ENCODE measurements at places on chromosomes 1 and 21.
A peak's percentile ranks its signal among the peaks of the same experiment; 100 is the strongest.

DNA sequence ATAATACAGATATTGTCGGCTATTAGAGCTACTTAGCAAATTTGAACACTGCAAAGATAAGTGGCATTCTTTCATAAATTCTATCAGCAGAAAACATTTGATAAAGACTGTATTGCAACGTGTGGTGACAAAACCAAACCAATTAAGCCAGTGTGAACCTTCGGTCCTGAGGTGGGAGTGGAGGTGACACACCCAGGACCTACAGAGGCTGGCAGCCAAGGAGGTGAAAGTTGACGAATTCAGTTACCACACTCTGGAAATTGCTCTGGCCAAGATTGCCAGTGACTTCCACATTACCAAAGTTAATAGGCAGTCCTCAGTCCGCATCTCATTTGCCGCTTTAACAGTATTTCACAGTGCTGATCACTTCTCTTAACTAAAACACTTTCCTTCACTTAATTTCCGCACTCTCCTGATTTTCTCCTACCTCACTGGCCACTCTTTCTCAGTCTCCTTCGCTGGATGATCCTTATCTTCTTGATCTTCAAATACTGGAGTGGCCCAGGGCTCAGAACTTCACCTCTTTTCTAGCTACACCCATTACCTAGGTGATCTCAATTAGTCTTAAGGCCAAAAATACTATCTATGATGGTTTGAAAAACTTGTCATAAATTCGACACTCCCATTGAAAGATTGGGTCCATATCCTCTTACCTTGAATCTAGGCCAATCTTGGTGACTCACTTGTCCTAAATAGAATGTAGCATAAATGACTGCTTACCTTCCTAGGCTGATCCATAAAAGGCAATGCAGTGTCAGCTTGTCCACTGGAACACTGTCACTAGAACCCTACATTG is 5.1 kb upstream of the CDC42BPA start:
- DNase-seq = no peak

DNA sequence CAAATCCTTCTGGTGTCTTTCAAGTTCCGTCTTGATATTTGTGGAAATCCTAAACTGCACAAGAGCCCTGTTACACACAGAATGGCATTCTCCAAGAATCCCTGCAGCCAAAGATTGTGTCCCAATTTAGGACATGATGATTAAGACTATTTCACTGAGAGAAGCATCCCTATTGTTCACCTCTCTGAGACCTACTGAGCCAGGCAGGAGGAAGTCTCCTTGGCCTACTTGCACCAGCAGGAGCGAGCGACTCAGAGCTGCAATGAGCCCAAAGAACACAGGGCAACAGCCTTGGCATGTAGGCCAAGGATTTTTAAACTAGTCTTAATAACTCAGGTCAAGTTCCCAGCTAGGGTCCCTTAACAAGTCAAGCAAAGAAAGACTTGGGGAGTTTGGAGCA is 79.4 kb upstream of the RUNX1 start:
- DNase-seq = no peak

GRCh38 chr1:41278076-41278475 is 36.0 kb upstream of the SCMH1 start:
- DNase-seq = no peak

DNA sequence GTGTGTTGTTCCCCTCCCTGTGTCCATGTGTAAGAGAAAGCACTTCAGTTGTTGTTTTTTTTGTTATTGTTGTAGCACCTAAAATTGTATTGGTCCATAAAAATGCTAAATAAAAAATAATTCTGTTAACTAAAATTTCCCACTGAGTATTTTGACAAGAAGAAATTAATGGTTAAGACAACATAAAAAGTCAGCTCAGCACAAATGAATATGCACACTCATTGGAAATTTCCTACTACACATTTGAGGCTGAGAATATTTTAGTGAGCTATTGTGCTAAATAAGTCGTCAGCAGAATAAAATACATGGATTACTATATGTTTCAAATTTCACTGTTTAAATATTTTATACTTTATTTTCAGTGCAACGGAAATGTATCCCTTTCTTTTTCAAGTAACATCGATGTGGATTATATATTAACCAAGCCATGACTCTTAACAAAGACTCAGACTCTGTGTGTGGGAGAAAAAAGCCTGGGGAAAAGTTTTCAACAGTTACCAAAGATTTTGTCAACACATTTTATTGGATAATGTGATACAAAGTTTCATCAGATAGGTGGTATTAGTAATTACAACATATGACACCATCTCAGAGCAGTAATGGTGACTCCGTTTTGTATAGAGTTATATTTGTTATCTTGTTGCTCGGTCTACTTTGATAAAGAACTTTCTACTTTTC is 63.4 kb downstream of the LYPLAL1 start:
- no peak for DNase-seq

GRCh38 chr1:44408632-44409602 is 3.9 kb downstream of the RNF220 start:
- DNase-seq = no peak

DNA sequence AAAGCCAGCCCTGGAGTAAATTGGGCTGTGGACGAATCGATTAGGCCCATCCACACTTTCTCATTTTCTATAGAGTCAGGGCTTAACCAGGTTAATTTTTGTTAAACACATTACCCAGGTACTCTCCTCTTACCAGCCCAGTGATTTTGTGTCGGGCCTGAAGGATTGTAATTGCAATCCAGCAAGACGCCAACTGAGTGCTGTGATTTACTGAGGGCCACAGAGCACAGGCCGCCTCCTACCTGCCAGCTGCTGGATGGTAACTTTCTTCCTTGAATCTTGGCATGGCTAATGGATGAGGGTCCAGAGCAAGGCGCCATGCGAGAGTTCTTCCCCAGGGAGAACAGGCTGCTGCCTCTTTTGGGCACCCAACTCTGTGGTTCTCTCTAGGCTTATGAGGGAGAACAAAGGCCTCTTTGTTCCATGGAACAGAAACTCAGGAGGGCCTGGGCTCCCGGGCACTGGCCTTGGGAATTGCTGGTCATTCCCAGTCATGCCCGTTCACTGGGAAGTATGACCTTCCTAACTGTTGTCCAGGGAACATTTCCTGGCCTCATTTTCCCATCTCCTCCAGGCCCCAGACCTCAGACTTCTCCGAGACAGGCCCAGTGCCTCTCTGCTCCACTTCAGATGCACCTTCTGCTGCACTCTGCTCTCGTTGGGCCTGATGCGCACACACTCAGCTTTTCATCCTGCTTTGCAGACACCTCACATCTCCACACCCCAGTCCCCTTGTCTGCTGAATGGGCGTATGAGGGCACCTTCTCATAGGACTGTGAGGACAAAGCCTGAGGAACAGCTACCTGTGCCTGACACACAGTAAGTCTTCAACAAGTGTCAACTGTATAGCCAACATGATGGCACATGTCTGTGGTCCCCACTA is 57.3 kb downstream of the SYF2 start:
- DNase-seq = no peak

- DNase-seq = no peak
Observed at GRCh38 chr1:94651076-94651475, 109.5 kb upstream of the F3 start.

DNA sequence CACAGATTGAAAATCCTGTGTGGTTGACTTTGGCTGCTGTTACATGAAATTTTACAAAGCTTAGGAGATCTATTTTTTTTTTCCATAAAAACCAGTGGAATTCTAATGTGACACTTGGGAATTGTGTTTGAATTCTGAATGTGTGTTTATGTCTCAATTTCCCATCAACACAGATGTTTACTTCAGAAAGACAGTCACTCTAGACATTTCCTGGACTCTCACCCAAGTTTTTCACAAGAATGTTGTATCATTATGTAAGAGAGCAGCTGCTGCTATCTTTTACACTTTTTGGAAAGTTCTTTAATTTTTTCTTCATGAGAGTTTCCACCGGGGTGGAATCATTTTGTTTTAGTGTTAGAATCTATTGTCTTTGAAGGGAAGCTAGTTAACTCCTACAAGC is 210.1 kb downstream of the GIPC2 start:
- no peak for DNase-seq

GRCh38 chr1:207040181-207040533 is 7.6 kb upstream of the C1orf116 start:
- DNase-seq = no peak

DNA sequence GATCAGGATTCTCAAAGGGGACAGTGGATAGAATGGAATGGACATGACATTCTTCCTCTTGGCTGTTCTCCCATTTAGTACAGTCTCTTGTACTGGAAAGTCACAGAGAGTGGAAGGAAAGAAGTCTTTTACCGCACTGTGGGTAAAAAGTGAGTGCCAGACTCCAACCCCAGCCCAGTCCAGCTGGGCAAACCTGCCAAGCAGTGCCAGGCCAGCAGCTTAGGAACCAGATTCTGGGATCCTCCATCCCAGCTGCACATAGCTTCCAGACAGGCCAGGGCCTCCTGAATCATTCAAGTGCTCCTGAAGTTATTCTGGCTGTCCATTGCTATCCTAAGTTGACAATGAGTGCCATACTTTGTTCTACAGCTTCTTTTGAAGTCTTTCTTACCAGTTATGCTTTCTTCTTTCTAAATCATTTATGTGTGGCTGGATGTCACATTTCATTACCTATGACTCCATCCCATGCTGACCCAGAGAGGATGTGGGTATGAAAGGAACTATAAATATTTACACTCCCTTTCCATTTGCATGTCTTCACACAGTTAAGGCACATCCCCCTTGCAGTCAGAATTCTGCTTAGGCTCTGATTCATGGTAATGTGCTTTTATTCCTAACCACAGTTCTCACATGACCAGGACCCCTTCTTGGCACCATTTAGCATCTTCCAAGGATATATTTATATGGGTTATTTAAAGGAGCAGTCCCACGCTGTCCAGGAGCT is 88.9 kb downstream of the AK5 start:
- no peak for DNase-seq

GRCh38 chr1:158354255-158354654 is 561 bp downstream of the CD1E start:
- no peak for DNase-seq

DNA sequence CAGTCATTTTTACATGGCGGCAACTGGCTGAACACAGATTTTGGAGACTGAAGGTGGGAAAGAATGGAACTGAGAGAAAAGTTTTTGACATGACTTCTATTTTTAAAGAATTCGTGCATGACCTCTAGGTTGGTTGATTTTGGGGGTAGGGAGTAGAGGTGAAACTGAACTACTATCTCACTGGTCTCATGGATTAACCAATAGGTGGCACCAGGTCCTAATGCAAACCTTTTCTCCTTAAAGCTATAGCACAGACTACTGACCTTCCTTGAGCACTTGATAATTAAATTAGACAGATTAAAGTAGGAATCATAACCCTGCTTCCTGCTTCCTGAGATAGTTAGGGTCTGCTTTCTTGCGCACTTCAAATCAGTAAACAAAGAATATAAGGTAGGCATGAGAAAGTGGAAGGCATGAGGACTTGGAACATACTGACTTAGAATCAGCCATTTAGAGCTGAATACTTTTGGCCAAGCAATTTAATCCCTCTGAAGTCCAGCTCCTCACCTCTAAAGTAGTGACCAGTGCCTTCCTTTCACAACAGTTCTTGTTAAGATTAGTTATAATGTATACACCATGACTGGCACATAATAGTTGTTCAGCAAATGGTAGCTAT is 206.0 kb downstream of the CENPF start:
- peak; percentile 5 for DNase-seq

DNA sequence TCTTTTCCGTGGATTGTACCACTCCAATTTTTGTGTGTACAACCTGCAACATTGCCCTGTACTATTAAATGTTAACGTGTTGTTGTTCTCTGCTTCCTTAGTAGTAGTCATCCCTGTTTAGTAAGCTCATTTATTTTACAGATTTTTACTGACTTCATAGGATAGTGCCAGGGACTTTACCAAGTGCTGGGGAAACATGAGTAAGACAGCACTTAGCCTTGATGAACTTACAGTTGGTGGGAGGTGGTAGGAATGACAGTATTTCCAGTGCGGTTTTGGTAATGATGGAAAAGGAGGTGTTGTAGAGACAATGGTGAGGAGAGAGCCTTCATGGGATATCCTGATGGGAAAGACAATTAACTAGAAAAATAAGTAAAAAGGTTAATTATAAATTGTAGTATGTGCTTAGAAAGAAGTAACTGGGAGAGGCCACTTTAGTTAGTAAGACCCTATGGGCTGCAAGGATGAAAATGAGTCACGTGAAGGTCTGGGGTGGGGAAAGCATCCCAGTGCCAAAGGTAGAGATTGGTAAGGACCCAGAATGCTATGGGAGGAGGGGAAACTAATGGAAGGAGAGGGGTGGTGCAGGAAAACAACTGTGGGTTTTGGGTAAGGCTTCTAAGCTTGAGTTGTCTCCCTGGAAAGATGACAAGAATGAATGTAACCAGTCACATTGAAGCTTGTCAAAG is 1.7 kb downstream of the RLF start:
- DNase-seq = no peak

- DNase-seq = no peak
Observed at GRCh38 chr1:201499795-201500669, 6.9 kb downstream of the CSRP1 start.

DNA sequence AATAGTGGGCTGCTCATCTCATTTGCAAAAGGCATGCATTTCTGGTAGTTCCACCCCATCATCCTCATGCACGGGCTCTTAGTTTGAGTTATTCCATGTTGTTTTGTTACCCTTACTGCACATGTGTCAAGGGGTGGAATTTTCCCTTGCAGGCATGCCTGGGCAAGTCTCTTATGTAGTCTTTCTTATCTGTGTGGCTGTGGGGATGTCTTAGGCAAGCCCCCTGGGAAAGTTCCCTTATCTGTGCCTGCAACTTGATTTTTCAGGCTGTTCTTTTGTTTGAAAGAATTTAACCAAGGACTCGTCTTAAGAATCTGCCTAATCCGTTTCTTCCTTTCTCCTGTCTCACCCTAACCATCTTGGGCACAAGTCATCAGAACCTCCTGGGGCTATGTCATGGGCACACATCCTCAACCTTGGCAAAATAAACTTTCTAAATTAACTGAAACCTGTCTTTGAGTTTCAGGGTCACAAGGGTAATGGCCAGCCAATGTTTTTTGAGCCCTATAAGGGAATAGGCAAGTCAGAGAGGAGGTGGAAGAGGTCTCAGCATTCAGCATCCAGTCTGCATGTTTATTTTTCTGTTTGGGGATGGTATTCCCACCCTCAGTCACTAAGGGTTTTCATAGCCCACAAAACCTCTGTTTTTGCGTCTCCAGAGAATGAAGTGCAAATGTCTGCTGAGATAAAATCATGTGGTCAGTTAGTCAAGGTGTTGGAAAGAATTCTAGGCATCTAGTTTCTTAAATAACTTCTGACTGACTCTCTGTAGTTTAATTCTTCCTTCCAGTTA is 579.7 kb downstream of the PLA2G4A start:
- no peak for DNase-seq

GRCh38 chr1:117610036-117610435 is 4.2 kb downstream of the TENT5C start:
- DNase-seq = no peak

DNA sequence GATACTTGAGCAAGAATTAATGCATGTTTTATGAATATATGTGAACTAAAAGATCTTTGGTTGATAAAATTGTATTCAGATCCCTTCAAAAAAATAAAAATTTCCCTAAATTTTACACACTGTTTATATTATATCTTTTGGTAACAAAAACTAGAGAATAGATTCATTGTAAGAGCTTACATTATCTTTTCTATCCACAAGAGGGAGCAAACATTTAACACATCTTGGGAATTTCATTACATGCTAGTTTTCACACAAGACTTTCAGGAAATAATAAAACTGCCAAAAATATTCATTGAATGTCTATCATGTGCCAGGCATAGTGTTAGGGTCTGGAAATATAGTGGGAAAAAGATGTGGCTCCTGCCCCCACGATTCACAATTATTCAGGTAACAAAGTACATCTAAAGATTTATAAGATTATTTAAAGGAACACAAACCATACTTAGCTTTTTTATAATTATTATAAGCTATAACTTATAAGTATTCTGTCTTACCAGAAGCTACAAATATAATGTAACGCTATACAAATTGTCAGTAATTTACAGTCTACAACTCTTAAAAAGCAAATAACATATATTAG is 30.6 kb downstream of the FAF1 start:
- peak; percentile 8 for DNase-seq

Measured in NCI-H524 treated with DMSO at 0.1 percent for 48 hours (cell line).